Activated CD4-positive, alpha-beta T cell treated with anti-CD3 and anti-CD28 coated beads for 36 hours (primary cell): ENCODE measurements at places on chromosomes 5 and 9.

- no peak overlapping the region for H3K27ac ChIP-seq
- H3K4me1 ChIP-seq = peaks cover 2% of the 10 kb centered on the region
- DNase-seq = no peak
- H3K36me3 ChIP-seq = no peaks in the 10 kb centered on the region
Measured at GRCh38 chr5:91301106-91301846, 81.8 kb downstream of the ARRDC3 start.

DNA sequence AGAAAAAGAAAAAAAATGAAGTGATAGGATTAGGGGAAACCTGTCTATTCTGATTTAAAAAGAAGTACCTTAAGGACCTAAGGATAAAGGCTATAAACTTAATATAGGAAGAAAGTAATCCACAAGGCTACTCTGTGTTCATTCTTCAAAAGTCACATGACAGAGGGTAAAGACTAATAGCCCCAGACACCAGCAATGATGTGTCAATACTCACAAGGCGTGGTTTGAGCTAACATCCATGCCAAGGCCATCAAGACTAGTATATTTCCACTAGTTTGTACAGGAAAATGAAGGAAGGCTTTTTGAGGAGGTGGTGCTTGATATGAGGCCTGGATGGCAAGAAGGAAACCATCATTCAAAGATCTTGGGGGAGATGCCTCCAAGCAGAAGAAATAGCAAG lies 49.7 kb upstream of the TEX48 start:
- no peak for DNase-seq
- no peak overlapping the region for H3K4me3 ChIP-seq
- no peaks in the 10 kb centered on the region for H3K27me3 ChIP-seq
- H3K36me3 ChIP-seq = peaks cover 5% of the 10 kb centered on the region
- H3K27ac ChIP-seq = no peak overlapping the region

GRCh38 chr5:62662521-62662920 lies 83.9 kb downstream of the LRRC70 start:
- no peak for DNase-seq
- H3K4me1 ChIP-seq = no peaks in the 10 kb centered on the region
- no peaks in the 10 kb centered on the region for H3K36me3 ChIP-seq
- H3K27me3 ChIP-seq = no peaks in the 10 kb centered on the region
- H3K27ac ChIP-seq = no peak overlapping the region
- no peak overlapping the region for H3K4me3 ChIP-seq

DNA sequence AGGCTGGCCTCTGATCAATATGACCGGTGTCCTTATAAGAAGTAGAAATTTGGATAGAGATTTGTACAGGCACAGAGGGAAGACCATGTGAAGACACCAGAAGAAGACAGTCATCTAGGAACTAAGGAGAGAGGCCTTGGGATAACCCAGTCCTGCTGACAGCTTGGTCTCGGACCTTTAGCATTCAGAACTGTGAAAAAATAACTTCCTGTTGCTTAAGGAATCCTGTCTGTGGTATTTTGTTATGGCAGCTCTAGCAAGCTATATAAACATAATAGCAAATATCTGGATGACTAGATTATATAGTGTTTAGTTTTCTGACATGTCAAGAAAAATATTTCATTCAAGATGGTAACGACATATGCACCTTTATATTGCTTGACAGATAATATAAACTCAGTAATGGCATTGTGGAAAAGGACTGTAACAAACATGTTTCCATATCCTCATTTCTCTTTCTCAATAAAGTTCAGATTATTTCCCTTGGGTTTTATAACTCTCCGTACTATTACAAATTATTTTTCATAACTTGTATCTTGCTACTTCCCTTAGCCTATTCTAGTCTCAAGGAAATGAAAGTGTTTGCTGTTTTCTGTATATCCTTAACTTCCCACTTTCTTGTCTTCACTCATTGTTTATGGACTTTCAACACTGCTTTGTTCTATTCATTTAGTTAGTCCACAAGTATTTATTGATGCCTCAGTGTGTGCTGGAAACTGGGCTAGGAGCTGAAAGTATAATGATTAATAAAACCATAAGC lies 62.4 kb downstream of the KIAA1958 start:
- DNase-seq = no peak
- no peak overlapping the region for H3K4me3 ChIP-seq
- H3K27ac ChIP-seq = no peak overlapping the region
- H3K4me1 ChIP-seq = peaks cover 14% of the 10 kb centered on the region
- no peaks in the 10 kb centered on the region for H3K27me3 ChIP-seq

GRCh38 chr5:63613442-63613841 lies 348.8 kb downstream of the HTR1A start:
- no peak for DNase-seq
- no peaks in the 10 kb centered on the region for H3K27me3 ChIP-seq
- H3K27ac ChIP-seq = no peak overlapping the region
- no peaks in the 10 kb centered on the region for H3K4me1 ChIP-seq
- H3K4me3 ChIP-seq = no peak overlapping the region

- no peak overlapping the region for H3K27ac ChIP-seq
- peak; percentile 42 for DNase-seq
- H3K4me1 ChIP-seq = peaks cover 54% of the 10 kb centered on the region
Measured at GRCh38 chr9:77957652-77958051, 74.0 kb downstream of the GNAQ start.

GRCh38 chr5:4212071-4212739 lies 616.6 kb downstream of the IRX1 start:
- H3K4me3 ChIP-seq = no peak overlapping the region
- H3K27me3 ChIP-seq = no peaks in the 10 kb centered on the region
- H3K36me3 ChIP-seq = no peaks in the 10 kb centered on the region
- no peak overlapping the region for H3K27ac ChIP-seq

DNA sequence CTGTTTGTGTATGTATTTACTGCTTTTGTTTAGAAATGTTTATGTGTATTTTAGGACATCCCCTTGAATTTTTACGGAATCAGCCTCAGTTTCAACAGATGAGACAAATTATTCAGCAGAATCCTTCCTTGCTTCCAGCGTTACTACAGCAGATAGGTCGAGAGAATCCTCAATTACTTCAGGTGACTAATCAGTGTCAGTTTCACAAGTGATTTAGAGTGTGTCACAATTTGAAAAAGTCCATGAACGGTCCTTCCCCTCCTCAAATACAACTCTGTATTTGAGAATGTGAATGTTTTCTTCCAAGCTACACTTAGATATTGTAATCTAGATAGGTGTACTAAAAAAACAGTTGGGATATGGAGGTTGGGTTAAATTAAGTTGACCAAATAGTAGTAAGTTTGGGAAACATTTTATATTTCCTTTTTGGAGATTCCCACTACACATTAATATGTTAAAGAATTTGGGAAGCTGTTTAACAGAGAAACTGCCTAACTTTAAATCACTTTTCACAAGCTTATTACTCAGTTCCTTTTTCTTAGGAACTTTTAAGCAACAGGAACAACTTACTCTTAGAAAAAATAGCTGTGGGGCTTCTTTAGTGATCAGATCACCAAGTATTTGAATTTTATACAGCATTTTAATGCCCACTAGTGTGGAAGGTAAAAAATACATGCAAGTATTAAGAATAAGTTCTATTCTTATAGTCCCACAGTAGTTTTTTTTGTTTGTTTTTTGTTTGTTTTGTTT lies 40.9 kb downstream of the RAD23B start:
- H3K27ac ChIP-seq = peak overlapping the region; percentile 20
- peaks cover 57% of the 10 kb centered on the region for H3K36me3 ChIP-seq
- H3K4me1 ChIP-seq = peaks cover 11% of the 10 kb centered on the region
- no peaks in the 10 kb centered on the region for H3K27me3 ChIP-seq
